ENCODE measurements at places on chromosomes 16 and 17. TPM values are rescaled to one million over a fixed set of nuclear protein-coding genes. Genes with fewer than 3 reads are reported as not detected.

DNA sequence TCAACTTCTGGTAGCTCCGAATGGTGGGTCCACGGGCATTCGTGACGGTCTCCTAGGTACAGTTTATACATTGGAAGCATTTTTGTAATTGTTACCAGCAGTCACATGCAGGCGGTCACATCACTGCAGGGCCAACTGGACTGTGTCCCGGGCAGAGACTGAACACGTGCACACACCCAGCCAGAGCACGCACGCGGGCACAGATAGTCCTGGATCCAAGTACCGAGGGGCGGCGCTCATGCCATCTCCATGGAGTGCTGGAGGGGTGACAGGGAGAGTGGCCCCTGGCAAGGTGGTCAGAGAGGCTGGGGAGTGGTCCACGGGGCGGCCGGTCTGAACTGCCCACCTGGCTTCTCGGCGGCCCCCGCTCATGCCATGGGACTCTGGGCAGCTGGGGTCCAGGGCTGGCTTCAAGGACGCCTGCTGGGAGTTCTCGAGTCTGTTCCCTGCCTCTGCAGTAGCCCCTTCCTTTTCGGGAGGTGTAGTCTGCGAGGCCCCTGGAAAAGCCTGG, 34.2 kb downstream of the BAIAP2 start:
- no peak for DNase-seq

ERAL1 gene
- total RNA-seq, result 19.7 TPM

- no peak for DNase-seq
These were observed 64.5 kb upstream of the MED9 start for GRCh38 chr17:17412326-17412725.

DNA sequence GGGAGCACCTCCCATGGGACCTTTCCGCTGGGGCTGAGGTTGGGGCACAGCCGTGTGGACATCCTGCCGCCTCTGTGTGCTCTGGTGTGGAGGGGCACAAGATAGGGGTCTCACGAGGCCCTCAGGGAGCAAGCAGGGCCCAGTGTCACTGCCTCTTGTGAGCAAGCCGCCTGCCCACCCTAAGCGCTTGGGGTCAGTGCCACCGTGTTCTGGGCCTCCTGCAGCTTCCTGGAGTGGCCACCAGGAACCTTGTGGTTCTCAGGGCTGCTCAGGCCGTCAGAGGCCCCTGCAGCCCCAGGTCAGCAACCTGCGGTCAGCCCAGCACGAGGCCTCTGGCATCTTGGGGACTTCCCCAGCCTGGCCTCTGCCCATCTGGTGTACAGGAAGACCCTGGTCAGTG, 13.6 kb upstream of the CAPN15 start:
- no peak for DNase-seq

DNA sequence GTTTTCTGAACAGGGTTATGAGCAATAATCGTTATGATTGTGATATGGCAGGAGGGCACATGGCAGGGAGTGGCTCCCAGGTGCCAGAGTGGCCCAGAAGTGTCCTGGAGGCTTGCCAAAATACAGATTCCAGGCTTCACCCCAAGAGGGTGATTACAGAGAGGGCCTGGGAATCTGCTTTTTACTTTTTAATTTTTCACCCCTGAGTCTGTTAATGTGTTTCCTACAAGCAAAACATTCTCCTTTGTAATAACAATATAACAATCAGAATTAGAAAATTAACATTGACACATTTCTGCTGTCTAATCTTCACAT, 212.4 kb downstream of the SNX29 start:
- DNase-seq, result no peak

DNA sequence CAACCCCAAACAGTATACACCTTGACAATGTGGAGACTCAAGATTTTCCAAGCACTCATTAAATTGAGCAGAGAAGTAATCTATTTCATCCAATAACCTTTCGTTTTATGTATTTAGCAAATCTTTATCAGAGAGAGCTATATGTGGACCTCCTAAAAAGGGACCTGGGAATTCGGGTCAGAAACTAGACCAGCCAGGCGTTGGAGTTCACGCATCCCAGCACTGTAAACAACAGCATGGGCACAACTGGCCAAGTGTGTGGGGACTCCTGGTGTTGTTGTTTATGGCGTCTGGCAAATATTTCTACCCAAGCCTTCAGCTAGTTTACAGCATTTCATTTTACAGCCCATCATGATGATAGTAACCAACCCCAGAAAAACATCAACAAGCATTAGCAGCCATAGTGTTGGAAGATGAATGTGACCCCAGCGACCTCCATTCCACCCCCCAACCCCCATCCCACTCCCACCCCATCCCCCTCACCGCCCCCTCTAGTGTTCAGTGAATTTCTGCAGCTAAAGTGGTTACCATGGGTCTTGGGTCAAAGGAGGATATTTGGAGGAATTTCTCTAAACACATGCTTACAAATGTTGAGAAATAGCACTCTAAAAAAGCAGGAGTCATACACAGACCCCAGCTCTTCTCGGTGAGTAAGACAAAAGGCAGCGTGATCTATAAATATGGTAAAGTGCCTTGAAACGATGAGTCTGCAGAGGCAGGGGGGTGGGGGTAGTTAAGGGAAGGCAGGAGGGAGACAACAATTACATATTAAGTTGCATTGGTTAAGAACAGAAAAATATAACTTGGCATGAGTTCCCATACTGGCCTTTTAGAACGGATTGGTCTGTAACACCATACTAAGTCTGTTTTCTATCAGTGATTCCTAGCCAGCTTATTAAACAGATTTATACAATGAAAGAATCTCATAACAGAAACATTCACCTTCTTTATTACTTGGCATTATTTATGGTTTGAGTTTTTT, 91.4 kb upstream of the TBX2 start:
- DNase-seq, result no peak

- no peak for DNase-seq
These were observed 986 bp downstream of the CRISPLD2 start for GRCh38 chr16:84820771-84821170.

LGALS9B gene
- total RNA-seq, result 0.05 TPM

- no peak for DNase-seq
These were observed 19.6 kb downstream of the NME2 start for GRCh38 chr17:51185763-51186332.

DNA sequence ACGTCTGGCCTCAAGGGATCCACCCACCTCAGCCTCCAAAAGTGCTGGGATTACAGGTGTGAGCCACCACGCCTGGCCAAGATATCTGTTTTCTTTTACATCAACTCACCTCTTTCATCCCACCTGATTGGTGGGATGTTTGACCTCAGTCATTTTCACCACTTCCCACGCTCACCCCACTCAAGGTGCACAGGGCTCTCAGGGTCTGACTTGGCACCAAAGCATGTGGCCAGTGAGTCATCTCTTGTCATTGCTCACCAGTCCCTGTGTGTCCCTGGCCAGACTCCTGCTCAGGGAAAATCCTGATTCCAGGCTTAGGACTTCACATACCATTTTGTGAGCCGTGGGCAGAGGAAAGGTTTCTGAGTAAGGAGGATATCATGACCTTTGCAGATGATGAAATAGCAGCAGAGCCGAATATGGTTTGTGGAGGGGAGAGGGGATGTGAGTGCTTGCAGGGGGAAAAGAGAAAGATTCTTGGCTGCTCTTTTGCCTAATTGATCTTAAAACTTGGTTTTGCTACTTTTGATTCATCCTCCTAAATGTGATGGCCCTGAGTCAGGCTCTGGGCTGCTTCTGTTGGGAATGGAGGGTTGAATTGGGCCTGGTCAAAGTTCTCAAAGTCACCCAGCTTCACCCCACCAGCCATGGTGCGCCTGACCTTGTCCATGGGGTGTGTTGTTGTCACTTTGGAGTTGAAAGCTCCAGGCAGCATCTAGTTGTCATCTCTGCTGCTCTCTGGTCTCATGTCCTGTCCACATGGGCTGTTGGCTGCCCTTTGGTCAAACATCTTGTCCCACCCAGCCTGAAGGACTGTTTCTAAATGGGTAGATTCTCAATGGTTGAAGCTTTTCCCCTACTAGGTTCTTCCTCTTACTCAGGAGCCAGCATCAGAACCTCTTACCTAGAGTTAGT, 6.0 kb upstream of the KCNH6 start:
- DNase-seq, result no peak

DNA sequence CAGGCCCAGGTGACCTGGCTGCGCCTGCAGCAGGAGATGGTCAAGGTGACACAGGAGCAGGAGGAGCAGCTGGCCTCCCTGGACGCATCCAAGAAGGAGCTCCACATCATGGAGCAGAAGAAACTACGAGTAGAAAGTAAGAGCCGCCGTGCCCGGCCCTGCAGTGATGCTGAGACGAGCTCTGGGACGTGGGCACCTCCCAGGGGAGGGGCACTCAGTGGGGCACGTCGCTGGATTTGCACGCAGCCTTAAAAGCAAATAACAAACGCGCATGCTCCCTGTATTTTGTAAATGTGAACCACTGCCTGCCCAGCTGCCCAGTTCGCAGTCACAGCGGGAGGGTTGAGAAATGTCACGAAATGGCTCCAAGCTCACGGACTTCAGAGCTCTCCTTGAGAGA, 15.3 kb upstream of the GAA start:
- DNase-seq, result no peak

SRCIN1 gene
- 0.52 TPM for total RNA-seq

NPW gene
- total RNA-seq, result 0.66 TPM

GRCh38 chr17:75637143-75637538, 3.9 kb downstream of the SMIM5 start:
- DNase-seq, result no peak

GAS2L2 gene
- total RNA-seq, result not detected

KLHL10 gene
- total RNA-seq, result not detected

DNA sequence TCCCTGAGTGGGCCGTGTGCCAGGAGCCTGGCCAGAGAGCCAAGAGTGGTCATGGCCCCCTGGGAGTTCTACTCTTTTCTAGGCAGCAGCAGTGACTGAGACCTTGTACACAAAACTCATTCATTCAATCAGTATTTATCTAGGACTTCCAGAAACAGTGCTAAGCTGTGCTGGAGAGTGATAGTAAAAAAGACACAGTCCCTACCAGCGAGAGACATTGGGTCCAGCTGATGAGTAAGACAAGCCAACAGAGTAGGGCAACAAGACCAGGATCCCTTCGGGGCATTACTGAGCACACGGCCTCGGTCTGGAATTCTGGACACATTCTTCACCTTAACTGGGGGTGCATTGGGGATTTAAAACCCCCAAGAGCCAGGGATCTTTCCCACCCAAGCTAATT, 20.2 kb downstream of the CBX4 start:
- DNase-seq, result no peak

DNA sequence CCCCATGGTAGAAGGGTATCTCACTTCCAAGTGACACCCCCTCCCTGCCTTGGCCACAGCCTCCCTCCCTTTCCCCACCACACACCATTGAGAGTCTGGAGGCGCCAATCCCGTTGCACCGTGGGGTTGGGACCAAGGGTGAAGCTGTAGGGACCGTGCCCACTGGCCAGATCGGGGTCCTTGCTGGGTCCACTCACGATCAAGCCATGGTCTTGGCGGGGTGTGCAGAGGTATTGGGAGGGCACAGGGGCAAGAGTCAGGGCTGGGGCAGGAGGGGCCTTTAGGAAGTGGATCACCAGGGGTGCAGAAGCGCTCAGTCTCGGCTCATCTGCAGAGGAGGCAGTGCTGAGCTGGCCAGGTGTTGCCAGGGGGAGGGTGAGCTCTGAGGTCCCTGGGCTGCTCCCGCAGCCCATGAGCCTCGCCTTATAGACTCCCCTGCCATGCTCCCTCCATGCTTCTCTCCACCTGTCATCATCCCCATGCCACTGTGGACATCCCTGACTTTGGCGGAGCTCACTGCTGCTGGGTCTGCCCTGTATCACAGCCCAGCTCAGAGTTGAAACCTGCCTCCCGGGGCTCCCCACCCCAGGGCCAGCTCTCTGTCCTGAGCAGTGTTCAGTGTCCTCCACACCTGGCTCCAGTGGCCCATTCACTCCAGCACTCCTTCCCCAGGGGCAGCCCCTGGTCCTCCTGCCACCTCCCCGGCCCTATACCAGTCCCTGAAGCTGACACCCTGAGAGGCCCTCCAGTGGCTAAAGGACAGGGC, 8.3 kb downstream of the CDH16 start:
- no peak for DNase-seq

Data from thymus (tissue), 14 donors.